Stimulated activated CD4-positive, alpha-beta T cell treated with anti-CD3 and anti-CD28 coated beads, Interleukin-1b, Interleukin-23, amount 100 ng/mL, for 24 hours (primary cell): ENCODE measurements at places on chromosomes 4 and X.

GRCh38 chr4:38330936-38331335 is 333.1 kb upstream of the KLF3 start:
- no peak for DNase-seq

- DNase-seq, result no peak
These were observed 201.4 kb downstream of the ARHGAP10 start for GRCh38 chr4:147933316-147933715.

- no peak for DNase-seq
These were observed 32.7 kb downstream of the ELF2 start for GRCh38 chr4:139144161-139144859.

DNA sequence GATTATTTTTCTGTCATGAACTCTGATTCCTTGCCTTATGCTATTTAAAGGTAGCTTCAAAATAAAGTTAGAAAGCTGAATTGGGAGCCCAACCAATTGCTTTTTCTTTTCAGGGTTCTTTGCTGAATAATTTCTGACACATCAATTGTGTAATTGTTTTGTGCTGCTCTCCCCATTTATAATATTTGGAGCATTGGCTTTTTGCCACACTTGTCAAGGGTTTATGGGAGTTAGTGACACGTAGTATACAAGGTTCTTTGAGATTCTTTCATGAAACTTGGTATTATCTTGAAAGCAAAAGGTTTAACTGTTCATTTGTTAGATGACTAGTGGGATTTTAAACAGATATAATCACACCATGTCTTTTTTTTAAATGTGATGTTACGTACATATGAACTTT is 80.9 kb downstream of the POLA1 start:
- no peak for DNase-seq

DNA sequence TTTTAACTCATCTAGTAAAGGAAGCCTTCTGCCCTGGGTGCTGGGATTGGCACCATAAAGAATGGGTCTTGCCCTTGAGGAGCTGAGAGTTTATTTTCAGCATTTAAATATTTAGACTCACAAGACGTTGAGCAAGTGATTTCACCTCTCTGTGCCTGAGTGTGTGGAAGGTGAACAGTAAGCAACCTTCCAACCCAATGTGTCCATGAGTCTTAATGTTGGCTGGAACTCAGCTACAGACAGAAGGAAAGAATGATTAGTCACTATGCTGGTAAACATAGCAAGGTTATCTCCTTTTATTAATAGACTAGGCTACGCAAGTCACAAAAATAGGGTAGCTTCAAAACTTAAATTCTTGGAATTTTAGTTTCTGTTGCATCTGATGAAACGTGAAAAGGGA is 277.4 kb upstream of the GATB start:
- DNase-seq, result no peak

DNA sequence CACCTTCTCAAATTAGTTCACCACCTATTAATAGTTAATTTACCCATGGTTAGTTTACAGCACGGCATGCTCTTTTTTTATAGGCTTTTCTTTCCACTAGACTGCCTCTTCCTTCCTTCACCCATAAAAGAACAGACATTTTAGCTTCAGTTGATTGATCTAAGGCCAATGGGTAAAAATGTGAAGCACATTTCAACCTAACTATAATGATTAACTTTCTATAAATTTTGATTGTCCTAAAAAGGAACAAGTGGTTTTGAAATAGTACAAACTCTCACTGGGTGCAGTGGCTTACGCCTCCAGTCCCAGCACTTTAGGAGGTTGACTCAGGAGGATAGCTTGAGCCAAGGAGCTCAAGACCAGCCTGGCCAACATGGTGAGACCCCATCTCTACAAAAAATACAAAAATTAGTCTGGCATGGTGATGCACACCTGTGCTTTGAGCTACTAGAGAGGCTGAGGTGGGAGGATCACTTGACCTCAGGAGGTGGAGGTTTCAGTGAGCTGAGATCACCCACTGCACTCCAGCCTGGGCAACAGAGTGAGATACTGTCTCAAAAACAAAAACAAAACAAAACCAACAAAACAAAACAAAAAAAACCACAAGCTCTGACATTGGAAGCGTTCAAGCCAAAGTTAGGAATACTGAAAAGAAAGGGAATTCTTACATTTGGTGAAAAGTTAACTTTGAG is 89.9 kb upstream of the FAT1 start:
- DNase-seq, result no peak

GRCh38 chr4:121784975-121785374 is 16.1 kb upstream of the EXOSC9 start:
- no peak for DNase-seq

DNA sequence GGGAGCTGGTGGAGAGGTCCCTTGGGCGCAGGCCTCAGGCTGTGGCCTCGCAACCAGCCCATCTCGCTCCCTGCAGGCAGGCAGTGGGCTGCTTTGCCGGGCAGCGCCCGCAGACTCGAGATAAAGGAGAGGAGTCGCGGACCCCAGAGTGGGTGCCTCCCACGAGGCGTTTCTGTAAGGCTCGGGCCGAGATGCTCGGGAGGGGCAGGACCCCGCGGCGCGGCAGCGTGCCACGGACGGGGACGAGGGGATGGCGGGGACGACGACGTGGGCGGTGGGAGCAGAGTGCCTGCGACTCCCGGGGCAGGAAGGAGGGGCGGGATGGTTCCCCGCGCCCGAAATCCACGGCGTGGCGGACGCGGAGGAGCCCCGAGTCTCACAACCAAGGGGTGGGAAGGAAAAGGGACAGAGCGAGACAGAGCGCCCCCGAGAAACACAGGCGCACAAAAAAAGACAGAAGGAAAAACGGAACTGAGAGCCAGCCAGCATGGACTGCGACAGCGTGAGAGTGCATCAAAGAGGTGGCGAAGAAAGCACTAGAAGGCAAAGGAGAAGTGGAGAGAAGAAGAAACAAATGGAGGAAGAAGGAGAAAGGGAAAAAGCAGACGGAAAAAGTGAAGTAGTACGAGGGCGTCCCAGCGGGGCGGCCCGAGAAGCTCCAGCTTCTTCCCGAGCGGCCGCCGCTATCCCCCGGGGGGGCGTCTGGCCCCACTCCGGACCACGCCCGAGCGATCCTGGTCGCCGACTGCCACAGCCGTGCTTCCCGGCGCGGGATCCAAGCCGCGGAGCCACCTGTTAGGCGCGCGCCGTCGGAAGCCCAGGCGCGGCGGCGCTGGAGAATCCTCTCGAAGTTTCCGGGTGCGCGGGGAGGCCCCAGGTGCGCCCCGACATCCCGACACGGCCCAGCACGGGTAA is 1.5 kb downstream of the BEND4 start:
- DNase-seq, result no peak

GRCh38 chrX:70262952-70263567 is 3.1 kb upstream of the P2RY4 start:
- no peak for DNase-seq

- no peak for DNase-seq
These were observed 30.3 kb downstream of the CCNI start for GRCh38 chr4:77045490-77045889.

GRCh38 chr4:4397441-4397819 is 10.5 kb downstream of the NSG1 start:
- DNase-seq, result no peak

DNA sequence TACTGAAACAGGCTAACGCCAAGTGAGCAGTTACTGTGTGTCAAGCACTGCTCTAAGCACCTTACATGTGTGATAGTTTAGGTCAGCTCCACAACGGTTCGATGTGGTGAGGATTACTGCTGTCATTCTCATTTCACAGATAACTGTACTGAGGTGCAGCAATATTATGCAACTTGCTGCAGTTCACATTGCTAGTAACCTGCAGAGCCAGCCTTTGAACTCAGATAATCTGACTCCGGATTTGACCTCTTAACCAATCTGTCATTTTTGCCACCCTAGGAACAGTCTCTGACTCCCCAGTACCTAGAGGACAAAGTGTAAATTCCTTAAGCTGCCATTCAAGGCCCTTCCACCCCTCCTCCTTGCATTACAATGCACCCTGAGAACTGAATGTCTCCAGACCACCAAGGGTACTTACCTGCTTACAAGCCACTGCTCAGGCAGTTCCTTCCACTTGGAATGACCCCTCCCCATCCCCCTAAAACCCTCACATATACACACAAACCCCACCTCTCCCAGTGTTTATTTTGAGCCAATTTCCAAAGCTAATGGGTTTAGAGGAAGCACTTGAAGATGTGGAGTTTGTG is 24.9 kb downstream of the EFNB1 start:
- no peak for DNase-seq

- DNase-seq, result no peak
These were observed 1.4 kb downstream of the TMA16 start for GRCh38 chr4:163495900-163496299.

- no peak for DNase-seq
These were observed 25.1 kb downstream of the RRAGB start for GRCh38 chrX:55742649-55743048.

GRCh38 chrX:43405191-43405590 is 250.9 kb upstream of the MAOA start:
- no peak for DNase-seq

DNA sequence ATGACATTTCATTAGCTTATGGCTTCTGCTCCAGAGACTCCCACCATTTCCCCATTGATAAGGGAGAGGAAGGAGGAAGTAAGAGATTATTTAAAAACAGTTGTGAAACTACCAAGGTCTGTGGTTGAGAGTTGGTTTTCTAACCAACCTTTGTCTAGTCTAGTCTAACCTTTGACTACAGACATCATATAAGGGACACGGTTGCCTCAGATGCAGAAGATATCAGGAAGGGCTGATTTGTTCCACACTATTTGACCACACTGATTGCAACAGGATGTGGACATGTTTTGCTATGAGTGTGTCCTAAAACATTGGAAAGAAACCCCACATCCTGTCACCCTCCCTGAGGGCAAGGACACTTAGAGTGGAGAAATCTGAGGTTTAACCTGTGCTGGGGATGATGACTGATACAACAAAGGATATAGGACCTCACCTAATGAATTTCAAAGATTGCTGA is 53.0 kb downstream of the COQ2 start:
- DNase-seq, result no peak

DNA sequence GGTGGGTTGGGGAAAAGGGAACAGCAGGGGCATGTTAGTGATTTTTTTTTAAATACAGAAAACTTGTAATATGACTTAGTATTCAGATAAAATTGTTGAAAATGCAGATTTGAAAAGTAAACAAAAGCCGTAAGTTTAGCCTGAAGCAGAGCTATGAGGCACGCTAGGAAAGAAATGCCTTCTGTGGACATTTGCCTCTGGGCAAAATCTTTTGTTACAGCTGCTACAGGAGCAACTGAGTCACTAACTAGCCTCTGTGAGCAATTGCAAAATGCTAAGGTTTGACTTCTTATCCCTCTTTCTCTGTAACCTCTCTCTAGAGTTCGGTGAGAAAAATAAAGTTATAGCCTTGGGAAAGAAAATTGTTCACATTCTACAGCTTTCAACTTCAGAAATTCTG is 350.0 kb downstream of the SLC7A11 start:
- no peak for DNase-seq

DNA sequence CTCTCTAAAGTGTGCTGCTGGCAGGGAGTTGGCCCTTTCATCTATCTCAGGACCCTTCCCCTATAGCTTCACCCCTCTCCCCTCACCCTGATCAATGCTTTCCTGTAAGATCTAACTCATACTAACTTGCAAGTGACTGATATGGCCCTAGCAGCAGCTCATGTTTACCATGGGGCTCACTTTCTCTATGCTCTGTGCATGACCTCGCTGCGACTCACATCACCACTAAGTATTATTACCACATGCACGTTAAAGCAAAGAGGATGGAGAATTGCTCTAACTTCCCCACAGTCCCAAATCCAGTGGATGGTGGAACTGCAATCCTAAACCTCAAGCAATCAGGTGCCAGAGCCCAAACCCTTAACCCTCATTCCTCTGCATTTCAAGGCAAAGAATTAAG is 626.6 kb downstream of the MID1IP1 start:
- no peak for DNase-seq

GRCh38 chr4:40395908-40396793 is 61.0 kb downstream of the CHRNA9 start:
- no peak for DNase-seq

DNA sequence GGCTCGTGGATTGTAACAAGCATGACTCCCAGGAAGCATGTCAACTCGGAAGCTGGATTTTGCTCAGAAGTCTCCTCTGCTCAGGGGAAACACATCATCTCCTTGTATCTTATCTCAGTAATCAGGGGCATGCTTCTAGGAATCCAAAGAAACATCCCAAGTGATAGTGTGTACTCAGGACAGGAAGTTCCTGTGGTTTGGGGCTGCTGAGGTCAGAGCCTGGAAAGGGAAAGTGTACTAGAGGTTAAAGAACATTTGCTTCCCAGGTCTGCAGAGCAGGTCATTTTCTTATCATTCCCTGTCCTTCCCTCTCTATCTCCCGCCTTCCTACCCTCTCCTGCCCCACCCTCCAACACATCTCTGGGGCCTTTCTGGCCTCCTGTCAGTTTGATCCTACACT is 38.8 kb downstream of the SLC34A2 start:
- DNase-seq, result no peak

DNA sequence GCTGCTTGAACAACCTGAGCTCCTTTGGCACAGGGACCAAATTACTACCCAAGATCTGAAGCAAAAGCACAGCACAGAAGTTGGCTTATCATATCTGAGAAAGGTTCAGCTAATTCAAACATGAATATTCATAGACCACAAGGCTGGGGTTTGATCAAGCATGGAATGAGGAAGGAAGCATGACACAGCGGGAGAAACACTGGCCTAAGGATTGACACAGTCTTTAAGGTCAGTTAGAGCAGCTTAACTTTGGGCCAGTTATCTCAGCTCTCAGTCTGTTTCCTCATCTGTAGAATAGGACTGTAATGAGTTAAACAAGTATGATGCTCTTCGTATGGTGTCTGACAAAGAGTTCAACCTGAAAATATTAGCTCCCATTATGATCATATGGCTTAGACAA is 88.5 kb upstream of the CBR4 start:
- DNase-seq, result no peak

- no peak for DNase-seq
These were observed 71.0 kb upstream of the AFAP1 start for GRCh38 chr4:8010618-8011017.

DNA sequence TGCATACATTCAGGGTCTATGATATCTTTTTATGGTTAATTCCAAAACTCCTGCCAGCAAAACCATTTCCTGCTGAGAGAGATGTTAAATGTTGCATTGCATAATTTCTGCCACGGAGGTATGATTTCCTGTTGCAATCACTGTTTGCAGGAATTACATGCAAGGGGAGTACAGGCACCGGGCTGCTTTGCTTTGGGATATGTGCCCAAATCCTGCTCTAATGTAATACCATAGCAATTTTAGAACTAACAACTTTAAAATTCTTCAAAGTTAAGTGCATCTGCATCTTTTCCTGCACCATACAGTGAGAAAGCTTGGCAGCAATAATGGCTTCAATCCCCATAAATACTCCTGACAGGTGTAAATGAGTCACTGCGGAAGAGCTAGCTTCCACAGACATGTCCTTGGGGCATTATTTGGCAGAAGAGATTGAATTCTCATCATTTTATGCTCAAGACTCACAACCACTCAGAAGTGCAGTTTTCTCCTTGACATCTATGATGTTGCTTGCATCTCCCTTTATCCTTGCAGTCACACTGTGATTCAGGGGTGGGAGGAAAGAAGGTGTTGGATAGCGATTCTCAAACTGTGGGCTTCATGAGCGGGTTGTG is 29.6 kb downstream of the TRIM2 start:
- DNase-seq, result no peak

- DNase-seq, result no peak
These were observed 10.3 kb downstream of the ZDHHC9 start for GRCh38 chrX:129833153-129833990.

- DNase-seq, result peak; percentile 70
These were observed 1.2 kb downstream of the MAGIX start for GRCh38 chrX:49163555-49164419.

GRCh38 chrX:36957425-36958328 is 50.5 kb upstream of the FAM47C start:
- DNase-seq, result no peak
